ENCODE measurements at places on chromosomes 4 and X. TPM values are rescaled to one million over a fixed set of nuclear protein-coding genes. Genes with fewer than 3 reads are reported as not detected.

Gene FAM47A
- total RNA-seq = not detected

Gene IQCM
- total RNA-seq = not detected

Gene ENOX2
- 10.9 TPM for total RNA-seq

Gene MAGED4
- total RNA-seq = 2.1 TPM

Gene PAGE2
- not detected for total RNA-seq

Gene MORC4
- 13.7 TPM for total RNA-seq

Gene PRKG2
- 6.8 TPM for total RNA-seq

Gene UFSP2
- total RNA-seq = 14.1 TPM

Gene LDB2
- total RNA-seq = 94.4 TPM

Gene ABRAXAS1
- 4.1 TPM for total RNA-seq

- H3K27ac ChIP-seq = no peak overlapping the region
- no peak for DNase-seq
- H3K4me1 ChIP-seq = no peaks in the 10 kb centered on the region
- H3K27me3 ChIP-seq = no peaks in the 10 kb centered on the region
- H3K36me3 ChIP-seq = no peaks in the 10 kb centered on the region
These were observed 40.5 kb upstream of the ARSJ start for GRCh38 chr4:114019969-114020358.

- no peak overlapping the region for H3K4me3 ChIP-seq
- H3K27ac ChIP-seq = no peak overlapping the region
- no peaks in the 10 kb centered on the region for H3K27me3 ChIP-seq
These were observed 20.0 kb downstream of the CLCN3 start for GRCh38 chr4:169640261-169640870.

DNA sequence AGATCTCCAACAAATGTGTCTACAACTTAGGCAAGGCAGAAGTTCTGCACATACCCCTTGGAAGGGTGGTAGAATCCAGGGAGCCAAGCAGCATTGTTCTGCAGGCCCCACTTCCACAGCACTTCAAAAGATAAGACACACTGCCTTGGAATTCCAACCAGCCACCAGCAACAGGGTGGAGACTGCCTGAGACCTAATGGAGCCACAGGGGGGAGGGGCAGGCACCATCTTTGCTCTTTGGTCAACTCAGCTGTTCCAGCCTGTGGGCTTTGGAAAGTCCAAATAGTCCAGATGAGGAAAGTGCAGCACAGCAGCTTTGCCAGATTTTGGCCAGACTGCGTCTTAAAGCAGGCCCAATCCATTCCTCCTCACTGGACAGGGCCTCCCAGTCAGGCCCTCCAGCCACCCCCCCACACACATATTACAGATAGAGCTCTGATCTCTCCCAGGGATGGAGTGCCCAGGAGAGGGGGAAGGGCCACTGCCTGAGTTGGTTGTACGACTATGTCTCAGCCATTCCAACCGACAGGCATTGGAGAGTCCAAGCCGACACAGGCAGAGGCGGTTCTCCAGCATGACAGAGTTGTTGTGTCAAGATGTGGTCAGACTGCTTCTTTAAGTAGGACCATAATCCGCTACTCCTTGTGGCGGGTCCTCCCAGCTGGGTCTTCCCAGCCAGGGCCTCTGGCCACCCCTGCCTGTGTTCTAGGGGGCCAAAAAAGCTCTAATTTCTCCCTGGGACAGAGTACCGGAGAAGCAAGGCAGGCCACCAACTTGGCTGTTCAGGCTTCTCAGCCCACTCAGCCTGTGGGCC is 42.5 kb upstream of the ANTXR2 start:
- no peak overlapping the region for H3K4me3 ChIP-seq
- no peak for DNase-seq
- H3K4me1 ChIP-seq = no peaks in the 10 kb centered on the region
- no peak overlapping the region for H3K27ac ChIP-seq

- no peak for DNase-seq
- no peak overlapping the region for H3K4me3 ChIP-seq
- H3K36me3 ChIP-seq = no peaks in the 10 kb centered on the region
- H3K27me3 ChIP-seq = no peaks in the 10 kb centered on the region
- no peaks in the 10 kb centered on the region for H3K4me1 ChIP-seq
These were observed 46.0 kb downstream of the ATP8A1 start for GRCh38 chr4:42610941-42611340.

- H3K4me3 ChIP-seq = no peak overlapping the region
- H3K4me1 ChIP-seq = no peaks in the 10 kb centered on the region
- no peak overlapping the region for H3K27ac ChIP-seq
- H3K27me3 ChIP-seq = no peaks in the 10 kb centered on the region
These were observed 69.4 kb upstream of the GPR78 start for GRCh38 chr4:8510611-8511285.

DNA sequence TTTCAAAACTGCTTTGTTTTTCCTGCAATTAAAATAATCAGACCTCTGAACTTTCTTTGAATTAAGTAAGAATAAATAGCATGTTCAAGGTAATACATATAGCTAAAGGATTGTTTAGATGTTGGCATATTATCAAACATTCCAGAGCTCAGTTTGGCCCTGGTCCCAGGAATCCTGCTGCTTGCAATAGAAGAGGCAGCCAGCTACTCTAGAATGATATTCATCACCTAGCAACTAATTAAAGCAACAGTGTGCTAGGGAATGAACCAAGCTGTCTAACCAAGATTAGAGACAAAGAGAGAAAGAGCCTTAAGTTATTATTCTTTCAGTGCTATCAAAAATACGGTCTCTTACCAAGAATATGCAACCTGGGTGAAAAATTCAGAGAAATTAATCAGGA is 460.9 kb downstream of the GABRG1 start:
- H3K4me3 ChIP-seq = no peak overlapping the region
- H3K36me3 ChIP-seq = no peaks in the 10 kb centered on the region
- H3K27ac ChIP-seq = no peak overlapping the region
- H3K27me3 ChIP-seq = no peaks in the 10 kb centered on the region
- DNase-seq = peak; percentile 29

- H3K4me3 ChIP-seq = no peak overlapping the region
- H3K36me3 ChIP-seq = peaks cover 1% of the 10 kb centered on the region
- H3K27me3 ChIP-seq = no peaks in the 10 kb centered on the region
- no peak overlapping the region for H3K27ac ChIP-seq
- DNase-seq = no peak
These were observed 87.0 kb downstream of the PHOX2B start for GRCh38 chr4:41661442-41662076.

- H3K4me3 ChIP-seq = no peak overlapping the region
- H3K36me3 ChIP-seq = no peaks in the 10 kb centered on the region
- no peaks in the 10 kb centered on the region for H3K27me3 ChIP-seq
- H3K27ac ChIP-seq = no peak overlapping the region
- DNase-seq = no peak
These were observed 46.6 kb upstream of the SHISA3 start for GRCh38 chr4:42350611-42351182.

- H3K4me1 ChIP-seq = no peaks in the 10 kb centered on the region
- H3K27ac ChIP-seq = no peak overlapping the region
- no peak for DNase-seq
- no peaks in the 10 kb centered on the region for H3K36me3 ChIP-seq
These were observed 44.0 kb downstream of the SLC25A5 start for GRCh38 chrX:119512146-119512800.

GRCh38 chrX:154750301-154751202 is at the start of gene GAB3:
Gene GAB3, minus strand, starts transcription at chrX:154751077. Its CDS starts 52 bp downstream, at chrX:154751025.
- H3K36me3 ChIP-seq = no peaks in the 10 kb centered on the region
- H3K4me3 ChIP-seq = peak within 1 kb of the TSS; percentile 56
- no peaks in the 10 kb centered on the region for H3K4me1 ChIP-seq
- no peaks in the 10 kb centered on the region for H3K27me3 ChIP-seq
- H3K27ac ChIP-seq = peak within 1 kb of the TSS; percentile 80

- peaks cover 16% of the 10 kb centered on the region for H3K4me1 ChIP-seq
- H3K27me3 ChIP-seq = no peaks in the 10 kb centered on the region
- no peak overlapping the region for H3K4me3 ChIP-seq
These were observed 2.3 kb upstream of the METTL14 start for GRCh38 chr4:118682928-118683327.

DNA sequence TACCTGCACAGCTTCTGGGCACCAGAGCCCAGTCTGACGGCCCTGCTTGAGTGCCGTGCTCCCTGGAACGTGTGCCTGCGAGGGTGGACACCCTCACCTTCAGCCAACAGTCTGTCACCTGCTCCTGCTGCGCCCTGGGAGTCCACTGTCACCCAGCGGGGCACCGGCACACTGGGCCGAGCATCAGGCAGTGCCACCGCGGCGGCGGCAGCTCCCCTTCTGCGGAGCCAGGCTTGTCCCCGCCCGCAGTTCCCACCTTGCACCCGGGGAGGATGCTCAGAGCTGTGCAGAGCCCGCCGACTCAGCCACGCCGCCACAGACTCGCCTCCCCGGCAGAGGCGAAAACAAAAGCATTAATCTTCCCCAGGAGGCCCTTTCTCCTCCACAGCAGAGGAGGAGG is 86.8 kb downstream of the ABLIM2 start:
- H3K27me3 ChIP-seq = no peaks in the 10 kb centered on the region
- no peaks in the 10 kb centered on the region for H3K4me1 ChIP-seq
- H3K4me3 ChIP-seq = no peak overlapping the region
- no peak overlapping the region for H3K27ac ChIP-seq
- DNase-seq = no peak

DNA sequence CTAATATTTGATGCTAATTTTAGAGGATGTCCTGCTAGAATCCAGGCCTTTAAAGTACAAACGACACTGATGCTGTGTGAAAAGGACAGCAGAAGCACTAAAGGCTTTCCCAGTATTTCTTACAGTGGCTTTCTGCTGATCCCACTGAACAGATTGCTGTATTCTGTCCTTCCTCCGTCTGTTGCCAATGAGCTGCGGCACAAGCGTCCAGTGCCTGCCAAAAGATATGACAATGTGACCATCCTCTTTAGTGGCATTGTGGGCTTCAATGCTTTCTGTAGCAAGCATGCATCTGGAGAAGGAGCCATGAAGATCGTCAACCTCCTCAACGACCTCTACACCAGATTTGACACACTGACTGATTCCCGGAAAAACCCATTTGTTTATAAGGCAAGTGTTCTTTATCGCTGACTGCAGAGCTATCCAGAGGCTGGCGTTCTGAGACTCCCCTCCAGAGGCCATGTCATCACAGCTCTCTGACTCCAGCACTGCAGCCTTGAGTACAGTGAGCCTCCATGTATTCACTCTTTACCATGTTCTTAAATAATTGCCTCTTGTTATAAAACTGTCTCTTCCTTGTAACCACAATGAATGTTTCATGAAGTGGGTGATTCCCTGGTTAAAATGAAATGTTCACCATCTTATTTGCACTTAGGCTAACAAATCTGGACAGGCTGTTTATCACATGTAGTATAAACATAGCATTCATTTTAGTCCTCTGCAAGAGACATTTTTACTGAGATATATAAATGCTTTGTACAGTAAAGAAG is 43.6 kb downstream of the GUCY1B1 start:
- no peak for DNase-seq
- no peak overlapping the region for H3K4me3 ChIP-seq
- H3K4me1 ChIP-seq = no peaks in the 10 kb centered on the region
- H3K36me3 ChIP-seq = no peaks in the 10 kb centered on the region
- no peaks in the 10 kb centered on the region for H3K27me3 ChIP-seq

DNA sequence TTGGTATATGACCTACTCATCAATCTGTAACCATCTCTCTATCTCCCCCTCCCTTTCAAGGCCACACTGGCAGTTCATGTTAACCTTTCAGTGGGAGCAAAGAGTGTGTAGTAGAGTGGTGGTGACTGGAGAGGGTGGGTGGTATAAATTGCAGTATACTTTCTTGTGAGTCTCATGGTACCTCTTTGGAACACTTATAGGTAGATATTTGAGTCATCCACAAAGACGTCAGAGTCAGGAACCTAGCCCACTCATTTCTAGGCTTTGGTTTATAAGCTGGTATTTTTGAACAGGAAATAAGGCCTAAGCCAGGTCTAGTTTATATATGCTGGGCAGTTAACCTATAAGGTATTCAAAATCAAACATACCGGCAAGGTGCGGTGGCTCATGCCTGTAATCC is 36.3 kb downstream of the RLIM start:
- no peak overlapping the region for H3K27ac ChIP-seq
- H3K4me3 ChIP-seq = no peak overlapping the region
- H3K36me3 ChIP-seq = no peaks in the 10 kb centered on the region
- H3K4me1 ChIP-seq = no peaks in the 10 kb centered on the region
- H3K27me3 ChIP-seq = no peaks in the 10 kb centered on the region
- DNase-seq = no peak

- H3K4me1 ChIP-seq = no peaks in the 10 kb centered on the region
- H3K27ac ChIP-seq = no peak overlapping the region
- no peaks in the 10 kb centered on the region for H3K36me3 ChIP-seq
- no peak for DNase-seq
These were observed 125.5 kb downstream of the GPC3 start for GRCh38 chrX:133859860-133860259.

All from upper lobe of left lung (tissue), 6 donors.